ENCODE measurements at places on chromosomes 12 and 14.

DNA sequence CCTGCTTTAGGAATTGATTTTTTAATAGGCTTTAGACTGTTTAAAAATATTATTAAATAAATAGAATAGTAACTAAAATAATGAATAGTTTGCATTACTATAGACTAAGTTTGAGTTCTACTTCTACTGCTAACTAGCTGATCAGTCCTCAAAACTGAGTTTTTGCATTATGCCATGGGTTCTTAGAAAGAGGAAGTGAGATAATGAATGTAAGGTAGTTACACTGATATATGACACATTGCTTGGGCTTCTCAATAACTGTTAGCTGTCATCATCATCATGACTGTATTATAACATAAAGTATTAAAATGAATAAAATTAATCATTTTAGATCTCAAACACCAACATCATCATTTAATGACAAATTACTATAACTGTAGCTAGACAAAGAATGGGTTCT is 949.7 kb downstream of the TRHDE start:
- DNase-seq, result no peak

- DNase-seq, result no peak
These were observed 34.2 kb upstream of the TRIM9 start for GRCh38 chr14:51129130-51129529.

DNA sequence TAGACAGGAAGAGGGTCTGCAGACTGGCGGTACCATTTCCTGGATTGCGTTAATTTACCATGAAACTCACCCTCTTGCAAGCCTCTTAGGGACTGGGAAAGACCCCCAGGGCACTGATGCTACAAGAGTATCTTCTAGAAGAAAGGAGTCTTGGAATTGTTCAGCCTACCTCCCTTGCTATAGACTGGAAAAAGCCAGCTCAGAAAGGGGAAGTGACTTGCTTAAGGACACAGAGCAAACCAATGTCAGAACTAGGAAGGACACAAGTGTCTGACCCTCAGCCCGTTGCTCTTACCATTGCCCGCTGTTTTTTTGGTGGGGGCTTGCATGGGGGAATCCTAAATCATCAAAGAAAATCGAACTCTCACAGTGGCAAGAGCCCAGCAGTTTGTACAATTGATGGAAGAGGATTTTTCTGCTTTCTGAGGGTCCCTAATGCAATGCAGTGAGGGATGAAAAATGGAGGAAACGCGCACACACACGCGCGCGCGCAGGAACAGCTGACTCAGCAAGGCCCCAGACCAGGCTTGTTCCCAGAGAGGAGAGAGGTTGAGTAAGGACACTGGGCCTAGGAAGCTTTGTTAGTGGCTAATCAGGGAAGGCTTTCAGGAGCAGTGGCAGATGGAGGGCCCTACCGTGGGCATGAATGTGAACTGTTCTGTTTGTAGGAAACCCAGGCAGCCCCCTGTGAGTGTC is 50.9 kb downstream of the RIN3 start:
- DNase-seq, result peak; percentile 66

GRCh38 chr12:121712190-121712460 is 427 bp upstream of the TMEM120B start:
- peak; percentile 31 for DNase-seq
